ENCODE measurements at places on chromosomes 1 and 21.

GRCh38 chr1:121569428-121569827, 384.7 kb downstream of the SRGAP2C start:
- DNase-seq = no peak

DNA sequence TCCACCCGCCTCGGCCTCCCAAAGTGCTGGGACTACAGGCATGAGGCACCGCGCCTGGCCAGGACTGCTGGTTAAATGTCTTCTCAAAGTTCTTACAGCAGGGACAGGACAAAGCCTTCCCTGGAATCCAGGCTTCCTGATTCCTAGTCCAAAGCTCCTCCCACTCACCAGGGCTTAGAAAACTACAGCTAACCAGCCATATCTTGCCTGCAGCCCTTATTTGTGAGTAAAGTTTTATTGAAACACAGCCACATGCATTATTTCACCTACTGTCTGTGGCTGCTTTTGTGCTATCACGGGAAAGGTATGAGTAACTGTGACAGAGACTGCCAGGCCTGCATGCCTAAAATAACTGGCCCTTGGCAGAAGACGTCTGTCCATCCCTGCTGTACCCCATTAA, 24.4 kb downstream of the TMCO4 start:
- no peak for DNase-seq

DNA sequence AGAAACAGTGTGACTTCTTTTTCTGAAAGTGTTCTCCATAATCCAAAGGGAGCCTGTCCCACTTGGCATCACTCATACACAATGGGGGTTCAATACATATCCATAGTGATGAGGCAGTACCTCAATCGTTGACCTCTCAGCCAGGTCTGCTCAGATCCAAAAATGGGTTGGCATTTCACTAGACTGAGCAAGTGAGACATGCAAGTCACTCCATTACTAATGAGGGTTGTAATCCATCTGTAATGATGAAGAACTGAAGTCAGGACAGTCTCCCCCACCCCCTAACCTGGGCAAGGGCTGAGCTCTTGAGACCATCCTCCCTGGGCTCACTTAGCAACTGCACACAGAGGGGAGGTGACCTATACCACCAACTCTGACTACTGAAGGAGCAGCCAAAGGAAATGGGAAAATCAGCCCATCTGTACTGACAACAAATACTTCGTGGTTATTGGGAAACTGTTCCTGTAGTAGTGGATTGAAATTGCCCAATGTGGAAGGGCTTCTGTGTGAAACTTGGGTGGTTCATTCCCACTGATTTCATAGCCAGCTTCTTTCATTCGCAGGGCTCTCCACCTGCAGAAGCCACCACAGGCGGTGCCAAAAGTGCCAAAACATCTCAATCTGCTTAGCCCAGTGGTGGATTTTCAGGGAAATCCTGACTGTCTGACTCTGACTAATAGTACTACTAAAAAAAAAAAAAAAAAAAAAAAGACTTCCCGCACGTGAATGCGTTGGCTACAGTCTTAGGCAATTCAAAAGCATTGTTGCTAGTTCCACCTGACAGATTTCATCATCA, 5.0 kb downstream of the NGF start:
- no peak for DNase-seq

- no peak for DNase-seq
These were observed 21.5 kb upstream of the SMYD2 start for GRCh38 chr1:214259353-214259977.

- peak; percentile 50 for DNase-seq
These were observed 161.1 kb upstream of the COL6A1 start for GRCh38 chr21:45820171-45821091.

DNA sequence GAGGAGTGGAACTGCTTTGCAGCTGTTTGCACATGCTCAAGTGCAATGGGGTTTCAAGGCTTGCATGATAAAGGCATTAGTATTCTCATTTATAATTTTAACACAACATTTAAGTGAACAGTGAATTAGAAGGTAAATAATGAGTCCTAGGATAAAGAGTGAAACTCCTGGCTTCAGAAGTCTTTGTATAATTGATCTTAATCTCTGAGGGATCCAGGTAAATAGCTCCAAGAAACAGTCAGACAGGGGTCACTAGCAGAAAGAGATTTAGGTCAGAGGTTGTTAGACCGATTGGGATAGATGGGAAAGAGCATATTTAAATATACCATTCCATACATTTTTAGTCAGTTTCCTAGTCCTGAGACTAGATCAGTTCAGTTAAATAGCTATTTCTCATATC, 14.1 kb upstream of the THEM4 start:
- no peak for DNase-seq

DNA sequence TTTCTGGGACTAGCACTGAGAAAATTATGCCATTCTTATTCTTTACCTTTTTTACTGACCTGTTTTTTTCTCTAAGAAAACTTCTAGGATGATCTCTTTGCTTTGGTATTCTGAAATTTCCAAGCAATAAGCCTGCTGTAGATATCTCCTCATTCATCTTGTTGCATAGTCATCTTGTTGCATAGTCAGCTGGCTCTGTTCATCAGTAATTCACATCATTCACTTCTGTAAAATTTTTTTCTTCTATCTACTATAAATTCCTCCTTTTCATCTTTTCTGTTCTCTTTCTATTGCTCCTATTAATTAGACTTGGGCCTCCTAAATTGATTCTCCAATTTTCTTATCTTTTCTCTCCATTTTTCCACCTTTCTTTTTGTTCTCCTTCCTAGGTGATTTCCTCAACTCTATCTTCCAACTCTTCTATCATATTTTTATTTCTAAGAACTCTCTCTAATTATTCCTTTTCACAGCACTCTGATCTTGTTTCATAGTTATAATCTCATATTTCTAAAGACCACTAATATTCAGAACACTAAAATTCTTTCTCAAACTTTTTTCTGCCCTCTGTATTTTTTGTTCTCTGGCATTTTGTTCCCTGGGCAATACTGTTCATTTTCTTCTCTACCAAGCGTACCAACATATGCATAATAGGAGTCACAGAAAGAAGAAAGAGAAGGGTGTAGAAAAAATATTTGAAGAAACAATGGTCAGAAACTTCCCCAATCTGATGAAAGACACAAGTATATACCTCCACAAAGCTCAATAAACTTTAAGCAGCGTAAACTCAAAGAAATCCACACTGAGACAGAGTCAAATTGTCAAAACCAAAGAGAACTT, 17.7 kb downstream of the TUT4 start:
- DNase-seq = no peak

DNA sequence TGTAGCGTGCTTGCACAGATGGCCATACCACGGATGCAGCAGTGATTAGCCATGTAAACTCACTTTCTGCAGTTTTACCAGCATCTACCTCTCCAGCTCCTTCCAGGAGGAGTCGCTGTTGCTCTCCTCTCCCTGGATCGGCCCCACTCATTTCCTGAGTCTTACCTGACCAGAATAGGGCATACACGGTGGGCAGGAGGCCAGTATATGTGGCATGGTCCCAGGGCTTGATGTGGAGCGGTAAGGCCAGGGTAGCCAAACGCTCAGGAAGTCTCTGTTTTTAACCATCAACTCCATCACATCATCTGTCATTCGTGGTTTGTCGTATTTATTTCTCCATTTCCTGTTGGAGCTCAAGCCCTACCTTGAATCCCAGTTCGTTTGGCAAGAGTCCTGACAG, 163.4 kb upstream of the USP24 start:
- peak; percentile 86 for DNase-seq

GRCh38 chr1:6873298-6874015, 88.2 kb downstream of the CAMTA1 start:
- DNase-seq = no peak
